ENCODE measurements at places on chromosomes 7 and 10.

GRCh38 chr10:30011396-30011795 is 48.0 kb downstream of the JCAD start:
- DNase-seq = no peak

DNA sequence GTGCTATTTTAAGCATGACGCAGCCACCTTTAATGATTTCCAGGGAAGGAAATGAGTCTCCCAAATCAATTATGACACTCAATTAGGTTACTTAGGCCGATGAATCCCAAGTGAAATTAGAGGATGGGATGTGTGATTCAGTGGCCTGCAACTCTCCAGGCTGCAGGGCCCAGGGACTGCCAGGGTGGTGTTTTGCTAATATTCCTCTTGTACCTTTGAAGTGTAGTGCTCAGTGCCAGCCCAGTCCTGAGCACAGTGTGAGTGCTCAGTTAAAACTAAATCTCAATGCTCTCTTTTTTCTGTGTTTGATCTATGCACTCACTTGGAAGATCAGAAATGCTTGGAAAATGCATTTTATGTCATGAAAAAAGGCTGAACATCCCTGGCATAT is 51.6 kb downstream of the SEM1 start:
- DNase-seq = no peak

GRCh38 chr7:146892151-146892550 is 775.5 kb downstream of the CNTNAP2 start:
- no peak for DNase-seq

DNA sequence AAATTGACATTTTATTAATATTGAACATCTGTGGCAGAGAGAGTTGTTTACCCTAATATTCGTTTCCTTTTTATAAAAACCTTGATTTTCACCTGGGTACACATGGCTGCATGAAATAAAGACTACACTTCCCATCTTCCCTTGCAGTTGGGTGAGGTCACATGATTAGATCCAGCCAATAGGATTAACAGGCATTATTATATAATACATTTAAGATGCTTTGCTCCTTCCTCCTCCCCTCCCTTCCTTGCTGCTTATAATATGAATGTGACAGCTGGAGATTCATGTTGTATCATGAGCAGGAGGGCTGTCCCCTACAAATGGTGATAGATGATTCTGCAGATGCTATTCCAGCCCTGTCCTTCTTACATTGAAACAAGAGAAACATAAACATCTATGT is 146.6 kb downstream of the SH2D4B start:
- no peak for DNase-seq

DNA sequence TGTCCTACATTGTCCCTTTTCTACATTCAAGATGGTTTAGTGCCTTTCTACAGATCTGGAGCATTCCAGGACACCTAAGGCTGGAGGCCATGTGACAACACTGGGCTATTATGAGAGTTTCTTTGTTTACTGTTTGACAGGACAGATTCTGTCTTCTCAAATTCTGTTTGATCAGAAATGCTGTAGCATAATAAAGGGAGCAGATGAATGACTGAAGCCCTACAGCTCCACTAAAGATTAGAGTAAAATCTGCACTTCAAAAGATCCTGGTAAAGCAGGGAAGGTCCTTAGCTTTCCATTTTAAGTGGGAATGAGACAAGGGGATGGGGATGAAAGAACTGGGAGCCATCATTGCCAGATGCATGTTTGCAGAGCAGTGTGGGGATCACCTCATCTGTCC is 38.4 kb downstream of the TMEM229A start:
- DNase-seq = no peak

DNA sequence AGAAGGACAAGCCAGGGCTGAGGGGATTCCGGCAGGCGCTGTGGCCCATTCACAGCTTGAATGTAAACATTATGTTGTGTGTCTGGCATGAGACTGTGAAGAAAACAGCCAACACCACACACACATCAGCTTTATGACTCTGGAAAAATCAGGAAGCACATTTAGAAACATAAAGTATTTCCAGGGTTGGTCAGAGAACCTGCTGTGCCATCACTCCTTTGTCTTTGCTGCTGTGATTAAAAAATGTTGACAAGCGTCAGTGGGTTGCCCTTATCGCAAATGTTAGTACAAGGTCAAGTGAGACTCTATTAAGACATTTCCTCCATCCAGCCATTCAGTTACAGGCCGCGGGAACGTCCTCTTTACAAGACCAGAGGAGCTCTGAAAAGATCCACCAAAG is 95.4 kb downstream of the TAX1BP1 start:
- DNase-seq = no peak

DNA sequence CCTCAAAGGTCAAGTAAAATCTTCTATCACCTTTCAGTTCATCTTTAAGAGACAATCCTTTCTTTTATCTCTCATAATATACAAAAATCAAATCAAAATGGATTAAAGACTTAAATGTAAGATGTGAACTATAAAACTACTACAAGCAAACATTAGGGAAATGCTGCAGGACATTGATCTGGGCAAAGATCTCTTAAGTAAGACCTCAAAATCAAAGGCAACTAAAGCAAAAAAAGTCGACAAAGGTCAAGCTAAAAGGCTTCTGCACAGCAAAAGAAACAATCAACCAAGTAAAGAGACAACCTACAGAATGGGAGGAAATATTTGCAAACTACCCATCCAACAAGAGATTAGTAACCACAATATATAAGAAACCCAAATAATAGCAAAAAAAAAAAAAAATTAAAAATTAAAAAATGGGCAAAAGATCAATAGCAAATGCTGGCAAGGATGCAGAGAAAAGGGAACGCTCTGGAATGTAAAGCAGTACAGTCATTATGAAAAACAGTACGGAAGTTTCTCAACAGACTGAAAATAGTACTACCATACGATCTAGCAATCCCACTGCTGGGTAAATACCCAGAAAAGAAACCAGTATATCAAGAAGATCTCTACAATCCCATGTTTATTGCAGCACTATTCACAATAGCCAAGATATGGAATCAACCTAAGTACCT is 41.7 kb downstream of the TNPO3 start:
- no peak for DNase-seq

GRCh38 chr10:106655636-106656035 is 508.9 kb downstream of the SORCS1 start:
- DNase-seq = no peak

DNA sequence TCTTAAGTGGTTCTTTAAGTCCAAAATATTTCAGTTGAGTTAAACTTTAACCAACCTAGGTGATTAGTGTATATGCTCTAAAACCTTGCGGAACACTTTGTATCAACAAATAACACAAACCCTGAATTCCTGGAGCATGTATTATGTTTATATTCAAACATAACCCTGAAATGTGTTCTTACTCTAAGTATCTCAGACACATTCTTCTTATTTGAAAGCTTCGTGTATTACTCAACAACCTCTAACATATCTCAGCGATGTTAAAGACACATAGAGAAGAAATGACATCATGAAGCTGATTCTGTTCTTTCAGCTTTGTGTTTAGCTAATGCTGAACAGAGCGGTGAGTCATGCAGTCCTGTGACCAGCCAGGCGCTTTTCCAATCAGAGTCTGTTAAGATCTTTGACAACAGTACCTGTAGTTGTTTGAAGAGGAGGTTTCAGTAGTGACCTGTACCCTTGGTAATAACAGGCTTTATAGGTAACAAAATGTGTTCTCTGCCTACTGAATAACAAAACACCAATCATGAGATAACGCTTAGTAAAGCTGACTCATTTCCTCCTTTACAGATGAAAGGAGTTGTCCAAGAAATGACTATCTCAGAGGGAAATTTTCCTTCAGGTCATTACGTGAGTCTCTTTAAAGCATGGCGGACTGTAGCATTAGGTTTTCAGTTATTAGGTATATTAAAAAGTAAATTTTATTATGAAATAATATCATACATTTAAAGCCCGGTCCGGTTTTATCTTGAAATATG is 67.3 kb upstream of the KLF6 start:
- DNase-seq = peak; percentile 59

DNA sequence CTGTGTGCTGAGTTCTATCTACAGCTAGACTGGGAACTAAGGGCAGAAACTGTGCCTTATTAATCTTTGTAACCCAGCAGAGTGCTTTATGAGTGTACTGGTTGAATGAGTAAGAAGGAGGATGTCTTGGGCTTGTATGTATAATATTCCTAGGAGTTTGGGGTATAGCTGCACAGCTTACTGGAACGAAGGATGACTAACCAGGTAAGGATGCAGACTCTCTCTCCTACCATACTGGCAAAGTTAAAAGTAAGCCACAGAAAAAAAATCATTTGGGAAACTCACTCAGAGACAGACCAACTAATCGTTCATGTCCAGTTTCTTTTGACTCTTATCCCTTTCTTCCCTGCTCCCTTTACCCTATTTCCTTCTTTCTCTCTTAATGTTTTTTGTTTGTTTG is 1.4 kb upstream of the DHTKD1 start:
- DNase-seq = no peak

- no peak for DNase-seq
Measured at GRCh38 chr7:108012499-108013430, 9.8 kb upstream of the LAMB1 start.

DNA sequence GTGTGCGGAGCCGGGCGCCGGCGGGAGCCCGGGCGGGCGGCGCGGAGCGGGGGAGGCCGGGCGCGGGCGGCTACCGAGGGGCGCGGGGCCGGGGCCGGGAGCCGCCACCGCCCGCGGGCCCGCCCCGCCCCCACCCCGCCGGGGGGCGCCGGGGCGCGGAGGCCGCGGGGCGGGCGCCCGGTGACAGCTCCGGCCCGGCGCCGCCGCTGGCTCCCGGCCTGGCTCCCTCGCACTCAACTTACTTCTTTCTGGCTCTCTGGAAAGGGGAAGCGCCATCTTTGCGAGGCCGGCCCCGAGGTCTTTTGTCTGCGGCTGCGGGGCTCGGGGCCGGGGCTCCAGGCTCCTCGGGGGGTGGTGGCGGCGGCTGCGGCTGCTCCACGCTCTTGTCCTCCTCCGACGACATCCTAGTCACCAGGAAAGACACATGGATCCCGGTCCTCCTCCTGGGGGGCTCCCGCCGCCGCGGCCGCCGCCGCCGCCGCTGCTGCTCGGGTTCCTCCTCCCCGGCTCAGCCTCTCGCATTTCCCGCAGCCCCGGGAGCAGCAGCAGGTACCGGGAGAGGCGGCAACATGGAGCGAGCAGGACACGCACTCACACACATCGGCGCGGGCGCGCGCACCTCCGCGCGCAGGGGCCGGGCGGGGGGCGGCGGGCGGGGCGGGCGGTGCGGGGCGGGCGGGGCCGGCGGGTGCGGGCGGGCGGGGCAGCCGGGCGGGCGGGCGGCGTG is at the start of gene KMT2C:
Gene KMT2C (minus strand): TSS at position 620 of the 727 bp plus-strand sequence. CDS start 217 bp downstream, at position 403.
- peak; percentile 9 for DNase-seq

DNA sequence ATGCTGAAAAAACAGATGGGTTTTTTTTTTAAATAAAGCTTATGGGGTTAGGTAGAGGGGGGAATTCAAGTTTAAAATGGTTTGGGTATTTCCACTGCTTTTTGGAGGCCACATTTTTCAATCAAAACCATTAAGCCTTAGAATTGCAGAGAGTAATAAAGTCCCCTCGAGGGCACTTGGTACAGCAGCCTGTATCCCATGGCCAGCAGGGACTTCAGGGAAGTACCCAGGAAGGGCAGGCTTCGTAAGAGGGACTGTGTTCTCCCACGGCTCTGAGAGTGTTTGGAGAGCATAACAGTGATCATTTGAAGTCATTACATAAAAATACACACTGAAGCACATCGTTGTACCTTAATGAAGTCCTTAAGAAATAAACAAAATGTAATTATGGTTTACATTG is 432.7 kb downstream of the DPP6 start:
- no peak for DNase-seq

GRCh38 chr7:123662755-123663154 is 7.1 kb downstream of the LMOD2 start:
- no peak for DNase-seq

DNA sequence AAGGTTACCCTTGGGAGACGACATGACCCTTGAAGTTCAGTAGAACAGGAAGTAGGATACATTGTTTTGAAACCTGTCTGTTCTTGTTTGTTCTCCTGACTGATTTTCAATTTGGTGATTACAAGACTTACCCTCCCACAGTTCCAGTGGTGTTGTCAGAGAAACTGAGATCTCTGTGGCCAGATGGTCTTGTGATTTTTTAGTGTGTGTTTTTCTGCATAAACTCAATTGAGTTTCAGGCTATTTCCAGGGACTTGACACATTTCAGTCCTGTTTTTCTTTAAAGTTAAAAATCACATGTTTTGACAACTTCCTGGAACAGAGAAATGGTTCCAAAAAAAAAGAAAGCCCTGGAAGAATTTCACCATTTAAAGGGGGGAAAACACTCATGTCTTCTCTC is 22.3 kb downstream of the PIK3CG start:
- no peak for DNase-seq

- no peak for DNase-seq
Measured at GRCh38 chr10:33129141-33129995, 171.3 kb upstream of the ITGB1 start.

GRCh38 chr7:3438352-3438751 is 137.3 kb downstream of the SDK1 start:
- DNase-seq = no peak

DNA sequence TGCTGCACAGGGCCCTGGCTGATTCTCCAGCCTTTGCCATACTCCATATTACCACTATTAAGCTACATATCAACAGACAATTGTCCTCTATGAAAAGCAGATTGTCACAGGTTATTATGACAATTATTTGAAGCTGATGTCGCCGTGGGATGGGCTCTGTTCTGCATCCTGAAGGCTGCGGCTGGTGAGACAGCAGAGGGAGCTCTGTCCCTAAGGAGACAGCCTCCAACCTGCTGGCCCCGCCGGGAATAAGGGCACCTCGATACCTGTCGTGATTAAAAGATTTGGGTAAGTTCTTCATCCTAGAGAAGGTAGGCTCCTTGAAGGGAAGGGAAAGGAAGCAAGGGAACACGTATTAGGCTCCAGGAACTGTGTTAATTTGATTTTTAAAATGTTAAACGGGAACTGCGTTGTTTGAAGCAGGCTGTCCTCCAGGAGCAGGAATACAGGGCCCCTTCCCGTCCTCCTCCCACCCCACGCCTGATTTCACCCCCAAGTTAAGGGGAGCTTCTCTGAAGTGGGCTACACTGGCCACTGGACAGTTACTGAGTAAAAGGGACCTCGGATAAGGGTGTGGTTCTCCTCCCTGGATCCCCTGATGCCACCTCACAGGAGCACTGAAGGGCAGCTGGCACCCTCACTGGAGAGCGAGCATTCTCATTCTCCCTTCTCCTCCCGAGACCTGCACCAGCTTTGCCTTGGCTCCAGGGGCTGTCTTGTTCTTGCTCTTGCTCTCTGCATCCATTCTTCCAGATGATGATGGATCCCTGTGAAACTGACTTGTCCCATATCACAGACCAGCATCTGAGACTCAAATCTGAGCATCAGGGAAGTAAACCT is 11.8 kb upstream of the TIAL1 start:
- DNase-seq = no peak
